Regular cardiac myocyte (primary cell): ENCODE measurements at places on chromosomes 13 and 19. TPM values are rescaled to one million over a fixed set of nuclear protein-coding genes. Genes with fewer than 3 reads are reported as not detected.

Gene PSPN
- total RNA-seq = 0.96 and 1.1 TPM in 2 replicates

Gene LYL1
- 2.5 and 3.3 TPM in 2 replicates for total RNA-seq

Gene RASL11A
- 13.8 and 17.4 TPM in 2 replicates for total RNA-seq

Gene B3GNT8
- total RNA-seq = 0.96 and 1.1 TPM in 2 replicates

Gene TMC4
- 0.38 and 1.4 TPM in 2 replicates for total RNA-seq

Gene PNMA8B
- 0.19 and 1.4 TPM in 2 replicates for total RNA-seq

Gene VSTM2B
- 0.28 TPM in 1 of 2 replicates, not detected in the other for total RNA-seq

Gene ZNF85
- 4.8 and 11.9 TPM in 2 replicates for total RNA-seq

Gene MISP
- 0.19 and 0.85 TPM in 2 replicates for total RNA-seq

Gene KASH5
- total RNA-seq = not detected in 2 replicates

Gene CLEC4G
- not detected in 2 replicates for total RNA-seq

Gene RFPL4A
- not detected in 2 replicates for total RNA-seq

Gene PDE4A
- 2.5 and 2.8 TPM in 2 replicates for total RNA-seq

Gene FFAR1
- total RNA-seq = not detected in 2 replicates

Gene PSG2
- 0.19 and 0.56 TPM in 2 replicates for total RNA-seq

Gene OSCAR
- total RNA-seq = 1.1 and 1.2 TPM in 2 replicates

Gene FCAR
- not detected in 2 replicates for total RNA-seq

Gene XAB2
- total RNA-seq = 14.9 and 30.3 TPM in 2 replicates

Gene CD22
- 0.96 and 1.7 TPM in 2 replicates for total RNA-seq

Gene ZNF575
- total RNA-seq = under 0.01 and 0.28 TPM in 2 replicates

Gene EDNRB
- 5.4 and 11.8 TPM in 2 replicates for total RNA-seq

Gene OR10H1
- total RNA-seq = not detected in 2 replicates

Gene GARIN5A
- 0.28 TPM in 1 of 2 replicates, not detected in the other for total RNA-seq

Gene ATXN8OS
- total RNA-seq = not detected in 2 replicates

Gene ZNF296
- under 0.01 TPM in 1 of 2 replicates, not detected in the other for total RNA-seq

Gene RNF113B
- not detected in 2 replicates for total RNA-seq

Gene C19orf85
- total RNA-seq = not detected in 2 replicates

Gene LGI4
- total RNA-seq = under 0.01 and 3.7 TPM in 2 replicates

Gene IGSF23
- 0.19 and 0.28 TPM in 2 replicates for total RNA-seq

Gene PLIN4
- total RNA-seq = 0.28 TPM in 1 of 2 replicates, not detected in the other

Gene MYH14
- under 0.01 TPM in 1 of 2 replicates, not detected in the other for total RNA-seq

Gene KLC3
- under 0.01 and 0.19 TPM in 2 replicates for total RNA-seq

Gene COL4A1
- total RNA-seq = 797 and 1,363 TPM in 2 replicates

Gene TPTE2
- total RNA-seq = not detected in 2 replicates

Gene PDX1
- total RNA-seq = not detected in 2 replicates

Gene C19orf33
- not detected in 2 replicates for total RNA-seq

Gene CYP4F2
- not detected in 2 replicates for total RNA-seq

Gene LHB
- not detected in 2 replicates for total RNA-seq
